ENCODE measurements at places on chromosomes 5 and 9.
A peak's percentile ranks its signal among the peaks of the same experiment; 100 is the strongest.

GRCh38 chr9:27206041-27206440, 90.9 kb downstream of the EQTN start:
- DNase-seq = no peak

- DNase-seq = no peak
These were observed 211.3 kb upstream of the HAPLN1 start for GRCh38 chr5:83931969-83932368.

GRCh38 chr5:151250346-151251000, 2.5 kb upstream of the GM2A start:
- no peak for DNase-seq

DNA sequence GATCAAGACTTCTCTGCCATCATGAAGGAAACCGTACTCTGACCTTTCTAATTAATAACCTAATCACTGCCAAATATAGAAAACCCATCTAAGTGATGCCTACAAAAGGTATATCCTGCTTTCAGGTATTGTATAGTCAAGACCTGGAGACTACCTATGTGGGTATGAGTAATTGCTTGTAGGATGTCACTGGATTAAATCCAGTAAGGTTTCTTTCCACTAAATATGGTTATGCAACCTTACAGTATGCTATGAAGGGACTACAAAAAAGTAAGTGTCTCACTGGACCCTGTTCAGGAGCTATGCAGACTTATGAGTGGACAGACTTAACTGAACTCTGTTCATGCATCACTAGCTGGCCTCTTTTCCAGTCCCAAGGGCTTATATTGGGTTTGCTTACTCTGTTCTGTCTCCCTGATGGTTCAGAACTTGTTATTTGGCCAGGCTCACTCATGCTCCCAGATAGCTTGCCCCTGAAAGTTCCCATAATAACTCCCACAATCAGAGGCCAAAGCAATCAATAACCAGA, 51.1 kb downstream of the PDE6A start:
- no peak for DNase-seq

DNA sequence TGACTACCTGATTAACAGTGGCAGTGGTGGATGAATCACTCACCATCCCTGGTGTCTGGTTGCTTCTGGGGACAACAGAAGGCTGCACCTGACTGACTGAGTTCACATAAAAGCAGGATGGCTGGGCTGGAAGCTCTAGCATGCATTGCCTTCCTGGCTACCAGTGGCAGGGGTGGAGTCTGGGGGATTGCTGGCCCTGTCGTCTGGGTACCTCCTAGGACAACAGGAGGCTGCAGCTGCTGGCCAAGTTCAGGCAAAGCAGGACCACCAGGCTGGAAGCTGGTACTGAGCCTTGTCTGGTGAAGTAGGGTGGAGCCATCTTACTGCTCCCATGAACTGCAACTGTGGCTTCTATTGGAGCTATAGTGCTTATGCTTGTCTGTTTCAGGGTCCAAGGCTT, 480.8 kb upstream of the CTNND2 start:
- DNase-seq = no peak

- DNase-seq = no peak
These were observed 165.0 kb downstream of the FGF1 start for GRCh38 chr5:142520885-142521284.

DNA sequence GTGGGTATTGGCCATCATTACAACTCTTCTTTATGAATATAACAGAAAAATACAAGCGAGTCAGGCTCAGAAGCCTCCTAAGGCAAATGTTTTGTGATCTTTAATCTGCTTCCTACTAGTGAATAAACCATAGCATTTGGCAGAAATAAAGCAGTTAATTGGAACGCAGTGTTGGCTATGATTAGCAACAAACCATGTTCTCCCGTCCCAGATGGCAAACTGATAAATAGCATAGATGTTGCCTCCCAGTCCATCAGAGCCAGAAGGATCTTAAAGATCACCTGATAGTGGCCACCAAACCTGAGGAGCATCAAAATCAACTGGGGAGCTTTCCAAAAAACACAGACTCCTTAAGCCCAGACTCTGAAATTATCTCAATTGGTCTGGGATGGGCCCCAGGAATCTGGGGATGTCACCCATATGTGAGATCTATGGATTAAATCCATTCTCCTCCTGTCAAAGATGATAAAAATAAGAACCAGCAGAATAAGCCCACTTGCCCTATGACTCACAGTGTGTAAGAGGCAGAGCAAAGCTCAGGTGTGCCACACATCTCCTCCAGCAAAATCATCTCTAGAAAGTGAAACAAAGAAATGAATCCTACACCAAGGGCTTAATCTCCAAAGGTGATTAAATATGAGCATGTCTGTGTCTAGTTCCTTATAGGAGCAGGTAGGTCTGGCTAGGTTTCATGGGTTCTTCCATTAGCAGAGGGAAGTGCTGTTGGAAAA, 50.3 kb downstream of the APBA1 start:
- no peak for DNase-seq

GRCh38 chr5:149320791-149321330, 24.4 kb upstream of the GRPEL2 start:
- DNase-seq = peak; percentile 69

GRCh38 chr9:33109850-33110595, 33.5 kb upstream of the SMU1 start:
- DNase-seq = no peak

DNA sequence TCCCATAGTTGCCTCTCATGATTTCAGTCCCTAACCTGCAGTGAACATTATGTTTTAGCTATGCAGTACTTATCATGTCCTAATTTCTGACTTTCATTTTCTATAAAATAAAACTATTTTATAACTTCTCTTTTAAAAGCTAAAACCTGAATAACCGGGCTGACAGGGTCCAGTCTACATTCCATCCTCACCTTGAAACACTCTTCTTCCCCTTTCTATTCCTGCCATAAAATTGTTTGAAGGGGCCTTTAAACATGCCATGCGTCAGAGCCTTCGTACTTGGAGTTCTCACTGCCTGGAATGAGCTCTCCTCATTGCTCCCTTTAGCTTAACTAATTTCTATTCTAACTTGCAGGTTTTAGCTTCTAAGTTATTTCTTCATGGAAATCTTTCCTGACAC, 143.0 kb upstream of the PRLR start:
- DNase-seq = no peak

DNA sequence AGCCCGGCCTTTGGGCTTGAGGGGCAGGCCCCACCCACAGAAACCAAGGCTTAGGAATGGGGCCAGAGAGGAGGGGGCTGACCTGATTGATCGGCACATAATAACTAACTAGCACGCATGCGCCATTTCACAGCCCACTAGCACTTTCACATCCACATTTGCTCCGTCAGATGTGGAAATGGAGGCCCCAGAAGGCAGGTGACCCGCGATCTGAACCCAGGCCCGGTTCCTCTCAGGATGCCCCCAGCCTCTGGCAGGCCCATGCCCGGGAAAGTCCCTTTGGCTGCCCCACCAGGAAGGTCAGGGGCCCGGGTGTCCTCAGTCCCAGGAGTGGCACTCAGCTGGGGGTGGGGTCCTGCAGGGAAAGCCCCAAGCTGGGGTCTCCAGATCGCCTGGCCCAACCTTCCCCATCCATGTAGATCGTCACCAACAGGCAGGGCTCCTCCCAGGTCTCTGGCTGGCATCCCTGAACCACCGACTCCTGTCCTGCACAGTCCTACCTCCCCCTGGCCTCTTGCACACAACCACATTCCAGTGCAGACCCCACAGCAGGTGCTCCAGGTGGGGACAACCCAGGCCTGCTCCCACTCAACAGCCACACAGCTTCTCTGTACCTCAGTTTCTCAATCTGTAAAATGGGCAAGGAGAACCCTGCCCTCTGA, 46.7 kb downstream of the VAV2 start:
- DNase-seq = no peak

GRCh38 chr5:180302256-180302655, 10.4 kb upstream of the MAPK9 start:
- no peak for DNase-seq

GRCh38 chr9:15244001-15244441, 63.0 kb downstream of the TTC39B start:
- DNase-seq = no peak

GRCh38 chr9:135100241-135100681, 12.8 kb downstream of the OLFM1 start:
- no peak for DNase-seq

- no peak for DNase-seq
These were observed 8.9 kb downstream of the IPO11 start for GRCh38 chr5:62421414-62421813.

DNA sequence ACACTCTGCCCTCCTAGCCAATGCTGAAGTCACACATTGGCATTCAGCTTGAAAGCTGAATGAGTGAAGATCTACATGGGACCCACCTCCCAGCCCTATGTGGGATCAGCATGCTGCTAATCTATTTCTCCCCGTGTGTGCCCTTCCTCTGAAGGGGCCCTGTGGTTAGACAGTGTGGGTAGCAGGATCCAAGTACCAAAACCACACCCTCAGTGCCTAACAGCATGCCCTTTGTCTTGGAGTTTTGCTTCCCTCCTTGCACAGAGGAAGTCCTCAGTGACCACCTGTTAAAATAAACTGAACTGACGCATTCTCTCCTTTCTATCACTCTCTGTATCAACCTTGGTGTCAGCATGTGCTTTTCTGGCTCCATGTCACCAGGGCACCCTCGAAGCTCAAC, 25.0 kb downstream of the SH3TC2 start:
- no peak for DNase-seq

GRCh38 chr9:93086447-93087224, 9.4 kb upstream of the CARD19 start:
- no peak for DNase-seq

GRCh38 chr5:97836816-97837215, 653.8 kb upstream of the RIOK2 start:
- DNase-seq = no peak

- DNase-seq = no peak
These were observed 1666.1 kb upstream of the WWC1 start for GRCh38 chr5:166625210-166625865.

- DNase-seq = no peak
These were observed 14.3 kb downstream of the VCAN start for GRCh38 chr5:83485842-83486241.

DNA sequence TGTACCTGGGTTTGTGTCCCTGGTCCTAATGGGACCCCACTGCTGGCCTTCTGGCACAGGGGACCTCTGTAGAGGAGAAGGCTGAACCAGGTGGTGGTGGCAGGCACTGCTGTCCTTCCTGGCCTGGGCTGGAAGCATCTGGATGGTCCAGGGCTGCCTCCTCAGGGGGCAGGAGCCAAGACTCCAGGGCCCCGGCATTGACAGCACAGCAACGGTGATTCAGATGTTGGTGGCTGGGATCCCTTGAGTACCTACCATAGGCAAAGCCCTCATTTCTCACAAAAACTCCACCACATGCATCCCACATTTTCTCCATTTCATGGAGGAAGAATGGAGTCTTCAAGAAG, 15.0 kb downstream of the FGD3 start:
- DNase-seq = no peak

- no peak for DNase-seq
These were observed 109.0 kb downstream of the ATP10B start for GRCh38 chr5:160743027-160743426.

- DNase-seq = no peak
These were observed 8.1 kb downstream of the PRELID2 start for GRCh38 chr5:145826895-145827674.

All from NCI-H187 (cell line).